Colonic mucosa (tissue), 4 donors: ENCODE measurements at places on chromosomes 12 and 14. TPM values are rescaled to one million over a fixed set of nuclear protein-coding genes. Genes with fewer than 3 reads are reported as not detected.

IAPP gene
- not detected for total RNA-seq

MIP gene
- total RNA-seq, result not detected

KRT6C gene
- total RNA-seq, result not detected

CHGA gene
- total RNA-seq, result 137 TPM

CNOT2 gene
- 55.2 TPM for total RNA-seq

GPN3 gene
- 10.9 TPM for total RNA-seq

LRTM2 gene
- not detected for total RNA-seq

TMEM233 gene
- total RNA-seq, result 0.13 TPM

DIO2 gene
- 0.37 TPM for total RNA-seq

KRT75 gene
- 0.10 TPM for total RNA-seq

ANO4 gene
- 0.19 TPM for total RNA-seq

BORCS5 gene
- total RNA-seq, result 12.4 TPM

RIPK3 gene
- total RNA-seq, result 30.1 TPM
